ENCODE measurements at places on chromosomes 5 and 9.
A peak's percentile ranks its signal among the peaks of the same experiment; 100 is the strongest.

- DNase-seq, result no peak
Measured at GRCh38 chr5:60679816-60680215, 20.1 kb downstream of the DEPDC1B start.

- no peak for DNase-seq
Measured at GRCh38 chr5:45171563-45171962, 362.8 kb downstream of the MRPS30 start.

DNA sequence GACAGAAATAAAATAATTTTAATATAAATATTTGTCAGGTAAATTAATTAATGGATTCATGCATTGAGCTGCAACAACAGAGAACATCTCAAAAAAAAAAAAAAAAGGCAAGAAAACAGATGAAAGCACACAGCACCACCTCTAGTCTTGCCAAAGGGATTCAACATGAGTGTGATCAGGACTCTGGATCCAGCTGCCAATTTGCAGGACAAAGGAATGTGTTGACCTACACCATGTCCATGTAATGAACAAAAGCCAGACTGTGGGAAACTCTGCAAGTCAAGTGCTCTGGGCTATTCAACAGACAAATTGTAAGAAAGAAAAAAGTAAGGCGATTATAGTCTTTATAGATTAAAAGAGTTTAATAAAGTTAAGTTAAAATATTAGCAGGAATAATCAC is 769.3 kb downstream of the TLR4 start:
- no peak for DNase-seq

GRCh38 chr9:25412646-25413045 is 265.6 kb downstream of the TUSC1 start:
- DNase-seq, result no peak

- peak; percentile 4 for DNase-seq
Measured at GRCh38 chr9:16828340-16829281, 41.9 kb downstream of the BNC2 start.

- DNase-seq, result no peak
Measured at GRCh38 chr5:109322694-109323093, 87.1 kb downstream of the PJA2 start.

GRCh38 chr9:126536841-126537465 is 76.8 kb upstream of the LMX1B start:
- no peak for DNase-seq

DNA sequence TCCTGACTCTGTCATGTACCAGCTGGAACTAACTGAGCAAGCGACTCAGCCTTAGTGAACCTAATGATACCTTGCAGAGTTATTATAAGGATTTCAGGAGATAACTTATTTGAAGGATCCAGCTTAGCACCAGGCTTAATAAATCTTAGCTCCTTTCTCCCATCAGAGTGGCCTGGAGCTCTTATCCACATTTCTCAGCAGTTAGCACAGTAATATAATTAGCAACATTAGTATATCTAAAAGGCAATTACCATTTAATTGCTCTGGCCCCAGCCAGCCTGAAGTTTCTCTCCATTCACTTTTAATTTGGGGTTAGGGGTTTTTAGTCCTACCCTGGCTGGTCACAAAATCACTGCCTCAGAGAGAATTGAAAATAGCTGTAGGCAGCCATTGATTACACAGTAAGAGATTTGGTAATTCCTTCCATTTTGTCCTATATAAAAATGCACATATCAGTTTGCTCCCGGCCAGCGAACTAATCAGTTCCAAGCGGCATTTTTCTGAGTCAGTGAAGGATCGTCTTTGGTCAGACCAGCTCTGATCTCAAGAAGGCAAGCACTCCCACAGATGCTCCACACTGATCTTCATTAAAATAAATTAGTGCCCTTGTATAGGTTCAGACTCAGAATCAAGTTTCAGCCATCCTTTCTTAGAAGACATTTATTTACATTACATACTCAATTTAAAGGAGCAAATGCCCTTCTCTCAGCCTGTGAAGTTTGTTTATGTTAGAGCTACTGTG is 56.6 kb downstream of the SNCAIP start:
- no peak for DNase-seq

GRCh38 chr9:1929722-1930244 is 85.4 kb upstream of the SMARCA2 start:
- no peak for DNase-seq

DNA sequence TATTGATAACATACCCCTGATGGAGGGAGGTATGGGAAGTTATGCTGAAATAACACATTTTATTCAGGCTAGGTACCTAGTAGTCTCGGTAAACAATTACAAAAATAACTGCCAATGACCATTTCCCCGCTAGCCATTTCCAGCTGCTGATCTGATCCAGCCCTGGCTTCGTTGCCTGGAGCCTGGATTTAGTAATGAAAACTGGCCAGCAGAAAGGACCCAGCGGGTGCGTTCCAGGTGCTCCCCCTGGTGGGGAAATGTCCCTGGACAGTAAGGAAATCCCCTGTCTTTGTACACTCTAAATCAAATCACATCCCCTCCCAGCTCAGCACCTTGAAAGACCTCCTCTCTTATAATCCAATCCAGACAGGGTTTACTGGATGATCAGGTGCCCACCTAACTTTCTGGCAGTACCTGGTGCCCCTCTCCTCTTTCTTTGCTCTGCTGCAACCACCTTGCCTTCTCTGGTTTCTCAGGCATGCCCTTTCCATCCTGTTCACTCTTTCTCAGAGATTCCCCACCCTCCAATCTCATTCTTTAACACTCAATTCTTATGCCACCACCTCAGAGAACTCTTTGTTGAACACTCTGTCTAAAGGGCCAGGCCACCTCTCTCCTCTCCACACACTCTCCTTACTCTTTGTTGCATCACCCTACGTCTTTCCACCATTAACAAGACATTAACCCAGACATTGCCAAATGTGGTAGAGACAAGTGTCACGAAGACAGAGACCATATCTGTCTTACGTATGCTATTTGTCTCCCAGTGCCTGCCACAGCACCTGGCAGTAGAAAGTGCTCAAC is 50.1 kb upstream of the SMAD5 start:
- no peak for DNase-seq

DNA sequence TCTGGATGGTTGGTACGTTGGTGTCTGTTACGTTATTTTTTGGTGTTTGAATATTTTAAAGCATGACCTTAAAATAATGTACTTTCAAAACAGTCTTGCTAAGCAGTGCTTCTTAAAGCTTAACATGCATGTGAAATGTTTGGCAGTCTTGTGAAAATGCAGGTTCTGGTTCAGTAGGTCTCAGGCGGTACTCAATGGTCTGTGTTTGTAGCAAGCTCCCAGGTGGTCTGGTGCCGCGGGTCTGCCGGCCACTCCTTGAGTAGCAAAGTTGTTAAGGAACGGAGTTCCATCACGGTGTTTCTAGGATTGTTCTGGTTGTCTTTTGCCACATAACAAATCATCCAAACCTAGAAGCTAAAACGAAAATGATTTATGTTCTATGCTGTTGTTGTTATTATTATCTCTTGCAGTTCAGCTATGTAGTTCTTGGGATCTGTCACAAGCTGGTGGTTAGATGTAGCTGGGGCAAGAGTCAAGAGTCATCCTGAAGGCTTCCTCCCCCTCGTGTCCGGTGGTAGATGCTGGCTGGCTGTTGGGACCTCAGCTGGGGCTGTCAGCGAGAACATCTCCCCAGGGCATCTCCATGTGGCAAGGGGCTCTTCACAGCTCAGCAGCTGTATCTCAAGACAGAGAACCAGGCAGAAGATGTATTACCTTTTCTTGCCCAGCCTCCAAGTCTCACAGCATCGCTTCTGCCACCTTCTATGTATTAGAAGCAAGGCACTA is 186.8 kb downstream of the PALM2AKAP2 start:
- no peak for DNase-seq

GRCh38 chr9:116387934-116388698 is 234.5 kb downstream of the PAPPA start:
- DNase-seq, result no peak

DNA sequence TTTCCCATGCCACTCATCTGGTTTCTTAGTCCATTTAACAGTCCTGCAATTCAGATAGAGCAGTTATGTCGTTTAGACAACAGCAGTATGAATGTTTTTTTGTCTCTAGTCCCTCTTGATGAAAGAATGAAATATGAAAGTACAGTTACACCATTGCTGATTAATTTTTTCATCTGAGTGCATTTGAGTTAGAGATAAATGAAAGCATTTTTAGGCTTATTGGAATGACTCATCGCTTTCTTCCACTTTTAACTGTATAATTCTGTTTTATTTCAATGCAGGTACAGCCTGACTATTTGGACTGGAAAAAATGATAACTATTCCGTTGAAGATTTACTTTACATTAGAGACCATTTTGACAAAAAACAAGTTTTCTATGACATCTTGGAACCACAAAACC is 28.7 kb downstream of the ANKRD34B start:
- DNase-seq, result no peak

DNA sequence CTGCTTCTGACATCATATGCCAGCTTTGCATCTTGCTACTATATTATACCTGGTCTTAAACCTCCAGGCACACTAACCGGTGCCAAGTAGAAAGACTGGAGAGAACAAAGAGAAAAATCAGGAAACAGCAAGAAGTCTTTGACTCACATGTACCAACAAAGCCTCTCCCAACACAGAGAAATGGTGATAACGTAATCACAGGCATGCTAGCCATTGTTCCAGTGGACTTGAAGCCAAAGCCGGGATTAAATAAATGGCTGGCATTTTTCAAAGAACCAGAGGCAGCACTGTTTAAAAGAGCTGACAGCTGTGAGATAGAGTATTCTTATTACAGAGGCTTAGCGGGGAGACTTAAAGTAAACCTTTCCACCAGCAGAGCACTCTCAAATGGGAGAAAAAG is 148.4 kb upstream of the NFIL3 start:
- no peak for DNase-seq

GRCh38 chr5:139717221-139717620 is 69.1 kb downstream of the CXXC5 start:
- DNase-seq, result no peak

GRCh38 chr5:14284392-14285148 is 141.4 kb downstream of the TRIO start:
- no peak for DNase-seq

DNA sequence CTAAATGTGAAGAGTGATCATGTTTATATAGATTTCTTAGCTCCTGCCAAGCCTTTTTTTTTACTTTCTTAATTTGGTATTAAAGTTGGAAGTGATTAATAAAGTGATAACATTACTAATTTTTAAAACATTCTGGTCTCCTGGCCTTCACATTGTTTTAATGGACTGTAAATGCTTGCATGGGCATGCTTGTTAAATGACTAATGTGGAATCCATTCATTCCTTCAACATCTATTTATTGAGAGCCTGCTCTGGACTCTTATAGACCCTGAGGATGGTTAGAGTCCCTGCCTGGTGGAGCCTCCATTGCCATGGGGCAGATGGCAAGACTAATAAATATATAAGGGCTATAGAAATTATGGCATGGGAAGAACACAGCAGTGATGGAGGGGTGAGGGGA is 103.5 kb downstream of the NTRK2 start:
- DNase-seq, result no peak

DNA sequence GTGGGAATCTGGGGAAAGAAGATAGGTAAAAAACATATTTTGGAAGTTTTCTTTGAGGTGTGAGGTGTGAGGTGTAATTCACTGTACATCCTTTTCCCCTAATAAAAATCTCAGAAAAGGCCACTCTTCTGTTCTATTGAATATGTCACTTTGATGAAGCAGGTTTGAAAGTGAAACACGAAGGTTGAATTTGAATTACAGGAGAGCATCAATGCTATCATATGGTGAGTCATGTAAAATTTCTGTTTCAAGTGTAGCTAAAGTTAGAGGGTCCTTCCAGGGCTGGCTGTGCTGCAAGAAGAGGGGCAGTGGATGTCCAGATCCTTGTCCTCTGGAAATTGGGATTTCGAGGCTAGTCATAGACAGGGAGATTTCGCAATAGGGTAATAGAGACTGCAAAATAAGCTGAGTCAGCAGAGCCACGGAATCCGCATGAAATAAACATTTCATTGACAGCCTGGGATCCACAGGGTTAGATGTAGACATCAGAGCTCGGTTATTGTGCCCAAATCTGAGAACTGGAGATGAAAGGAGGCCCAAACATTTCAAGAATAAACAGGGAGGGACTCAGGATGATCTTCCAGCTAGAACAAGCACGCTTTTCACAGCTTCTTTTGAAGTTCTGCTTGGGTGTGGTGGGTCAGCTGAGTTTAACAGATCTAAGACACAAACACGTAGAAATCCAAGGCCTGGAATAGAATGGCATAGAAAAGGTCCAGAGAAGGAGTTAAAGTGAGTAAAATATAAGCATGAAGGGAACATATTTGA is 194.4 kb upstream of the CDKN2B start:
- no peak for DNase-seq

DNA sequence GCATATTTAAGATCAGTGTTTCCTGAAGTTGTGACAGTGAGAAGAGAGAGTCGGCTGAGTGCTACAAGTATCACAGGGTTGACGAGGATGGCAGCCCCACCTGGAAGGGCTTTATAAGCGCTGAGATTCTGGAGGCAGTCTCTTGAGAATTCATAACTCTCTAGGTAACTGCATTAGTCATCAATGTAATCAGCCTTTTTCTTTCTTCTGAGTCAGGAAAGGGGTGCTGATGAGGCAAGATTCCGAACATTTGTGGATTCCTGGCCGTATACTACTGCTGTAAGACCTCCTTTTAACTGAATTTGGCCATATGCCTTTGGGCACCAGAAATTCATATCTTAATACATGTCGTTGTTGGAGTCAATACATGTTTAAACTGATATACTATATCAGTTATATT is 6.6 kb upstream of the RNF20 start:
- no peak for DNase-seq

GRCh38 chr9:113309204-113309813 is 6.1 kb upstream of the RNF183 start:
- DNase-seq, result no peak

DNA sequence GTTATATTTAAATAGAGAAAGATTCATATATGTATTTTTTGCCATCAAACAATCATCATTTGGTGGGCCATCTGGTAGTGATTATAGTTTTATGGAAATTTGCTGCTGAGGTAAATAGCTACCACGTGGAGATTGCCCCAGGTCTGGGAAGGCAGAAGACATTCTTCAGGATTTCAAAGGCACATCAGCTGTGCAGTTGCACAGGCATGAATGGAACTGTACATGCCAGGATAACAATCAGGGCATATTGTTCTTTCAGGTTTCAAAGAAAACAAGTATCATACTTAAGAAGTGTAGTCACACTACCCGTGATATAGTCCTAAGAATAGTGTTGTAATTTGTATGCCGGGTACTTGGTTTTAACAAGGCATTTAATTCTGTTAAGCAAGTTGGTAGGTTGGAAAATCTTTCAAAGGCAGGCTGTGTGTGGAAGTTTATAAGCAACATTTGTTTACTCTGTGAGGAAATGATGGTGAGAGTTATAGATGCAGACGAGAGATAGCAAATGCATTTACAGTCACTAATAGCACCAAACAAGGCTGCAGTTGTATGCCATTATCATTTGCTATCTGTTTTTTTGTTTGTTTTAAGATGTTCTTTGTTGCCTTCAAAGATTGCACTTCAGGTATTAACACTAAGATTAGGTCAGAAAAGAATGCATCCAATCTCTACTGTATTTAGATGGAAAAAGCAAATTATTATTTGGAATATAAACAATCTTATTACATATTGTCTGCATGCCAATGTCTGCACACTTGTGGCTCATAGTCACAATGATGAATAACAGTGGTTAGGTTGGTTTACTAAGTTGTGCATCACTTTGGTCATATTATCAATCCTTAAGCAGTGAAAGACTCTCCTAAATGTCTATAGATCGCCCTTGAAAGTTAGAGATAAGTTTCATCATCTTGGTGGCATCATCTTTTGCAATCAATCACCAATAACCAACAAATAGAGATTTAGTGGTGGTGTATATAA is 55.3 kb downstream of the RPS23 start:
- no peak for DNase-seq
